ENCODE measurements at places on chromosomes 3 and 15. TPM values are rescaled to one million over a fixed set of nuclear protein-coding genes. Genes with fewer than 3 reads are reported as not detected.

Gene GHSR
- not detected for total RNA-seq

Gene CDHR4
- 0.12 TPM for total RNA-seq

Gene SUSD5
- 2.1 TPM for total RNA-seq

DNA sequence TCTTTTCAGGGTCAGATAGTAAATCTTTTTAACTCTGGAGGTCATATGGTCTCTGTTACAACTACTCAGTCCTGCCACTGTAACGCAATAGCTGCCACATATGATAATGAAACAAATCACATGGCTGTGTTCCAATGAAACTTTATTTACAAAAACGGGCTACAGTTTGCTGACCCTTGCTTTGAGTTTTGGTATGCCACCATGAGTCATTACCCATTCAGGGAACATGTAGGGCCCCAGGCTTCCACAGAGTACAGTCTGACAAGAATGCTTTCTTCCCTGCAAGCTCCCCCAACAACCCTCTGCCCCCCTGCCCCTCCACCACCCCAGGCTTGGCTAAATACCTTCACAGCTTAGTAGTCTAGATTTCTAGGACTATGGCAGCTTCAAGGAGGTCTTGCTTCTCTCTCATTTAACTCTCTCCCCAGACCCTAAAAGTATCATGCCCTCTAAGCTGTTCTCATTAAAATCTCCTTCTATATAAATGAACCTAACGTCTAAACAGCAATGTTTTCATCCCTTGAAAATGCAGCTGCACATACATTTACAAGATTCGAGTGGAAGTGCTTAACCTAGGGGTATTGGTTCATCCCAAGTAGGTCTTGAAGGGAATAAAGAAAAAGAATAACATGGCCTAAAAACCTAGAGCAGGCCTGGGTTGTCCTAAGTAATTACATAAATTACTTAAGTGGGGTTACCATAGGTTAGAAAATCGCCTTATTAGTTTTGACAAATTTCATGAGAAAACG lies 117.8 kb upstream of the PRICKLE2 start:
- H3K36me3 ChIP-seq = no peaks in the 10 kb centered on the region
- no peaks in the 10 kb centered on the region for H3K27me3 ChIP-seq
- peaks cover 69% of the 10 kb centered on the region for H3K4me1 ChIP-seq
- peak overlapping the region; percentile 15 for H3K4me3 ChIP-seq
- peak overlapping the region; percentile 53 for H3K27ac ChIP-seq

DNA sequence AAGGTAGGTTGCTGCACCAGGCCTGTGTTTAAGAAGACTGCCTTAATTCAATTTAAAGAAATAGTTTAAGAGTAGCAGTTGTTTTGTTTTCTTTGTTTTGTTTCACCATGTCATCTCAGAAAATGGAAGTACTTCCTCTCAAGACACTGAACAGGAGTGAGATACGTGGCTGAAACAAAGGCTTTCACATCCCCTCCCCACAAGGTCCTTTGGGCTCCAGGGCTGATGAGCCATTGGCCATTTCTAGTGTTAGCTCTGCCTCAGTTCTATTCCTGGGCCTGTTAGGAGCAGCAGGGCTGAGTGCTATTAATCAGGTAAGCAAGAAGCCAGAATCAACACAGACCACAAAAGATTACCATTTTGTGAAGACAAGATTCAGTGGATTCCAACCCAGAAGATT lies 132.8 kb downstream of the KCNAB1 start:
- H3K4me1 ChIP-seq = no peaks in the 10 kb centered on the region
- no peaks in the 10 kb centered on the region for H3K27me3 ChIP-seq
- no peak overlapping the region for H3K4me3 ChIP-seq
- H3K36me3 ChIP-seq = no peaks in the 10 kb centered on the region
- no peak for DNase-seq

Gene CACNA2D3
- 0.34 TPM for total RNA-seq

DNA sequence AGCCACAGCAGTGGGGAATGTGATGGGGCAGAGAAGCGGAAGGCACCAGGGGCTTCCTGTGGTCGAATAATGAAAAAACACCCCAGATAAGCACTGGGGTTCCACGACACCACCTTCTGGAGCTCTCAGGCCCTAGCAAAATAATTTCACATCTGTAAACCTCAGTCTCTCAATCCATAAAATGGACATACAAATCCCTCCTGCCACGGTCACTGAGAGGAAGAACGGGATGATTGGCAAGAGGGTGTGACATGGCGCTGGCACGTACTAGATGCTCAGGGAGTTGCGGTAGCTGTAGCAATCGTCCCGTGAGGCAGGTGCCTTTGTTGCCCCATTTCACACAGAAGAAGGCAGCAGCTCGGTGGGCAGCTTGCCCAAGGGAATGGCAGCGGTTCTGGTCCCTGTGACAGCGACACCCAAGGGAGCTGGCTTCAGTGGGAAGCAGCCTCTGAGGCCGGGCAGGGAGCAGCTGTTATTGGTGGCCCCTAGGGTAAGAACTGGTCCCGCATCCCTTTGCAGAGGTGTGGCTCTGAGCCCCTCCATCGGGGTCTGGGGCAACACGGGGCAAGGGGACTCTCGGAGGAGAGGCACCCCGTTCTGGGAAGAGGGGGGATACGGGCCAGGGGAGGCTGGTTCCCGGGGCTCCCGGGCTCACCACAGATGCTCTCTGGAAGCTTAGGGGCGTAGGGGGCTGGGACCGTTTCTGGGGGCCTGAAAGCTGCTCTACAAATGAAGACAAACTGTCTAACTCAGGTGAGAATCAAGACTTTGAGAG lies 114.0 kb upstream of the ALDH1A3 start:
- no peak overlapping the region for H3K4me3 ChIP-seq
- H3K27me3 ChIP-seq = no peaks in the 10 kb centered on the region
- no peak overlapping the region for H3K27ac ChIP-seq
- peaks cover 8% of the 10 kb centered on the region for H3K4me1 ChIP-seq
- no peak for DNase-seq

Gene GOLGA6D
- total RNA-seq = not detected

Gene SOX14
- 0.18 TPM for total RNA-seq

Gene FSIP1
- 8.1 TPM for total RNA-seq

Data from neural crest cell (in vitro differentiated cells).